ENCODE measurements at places on chromosomes 7 and 10.

GRCh38 chr10:95445837-95446486, 115.2 kb downstream of the SORBS1 start:
- DNase-seq: no peak

GRCh38 chr10:21520949-21521348, 4.5 kb downstream of the SKIDA1 start:
- DNase-seq: no peak

GRCh38 chr10:125620401-125620800, 62.6 kb downstream of the TEX36 start:
- DNase-seq: no peak

- no peak for DNase-seq
Observed at GRCh38 chr7:35874886-35875285, 74.0 kb downstream of the SEPTIN7 start.

DNA sequence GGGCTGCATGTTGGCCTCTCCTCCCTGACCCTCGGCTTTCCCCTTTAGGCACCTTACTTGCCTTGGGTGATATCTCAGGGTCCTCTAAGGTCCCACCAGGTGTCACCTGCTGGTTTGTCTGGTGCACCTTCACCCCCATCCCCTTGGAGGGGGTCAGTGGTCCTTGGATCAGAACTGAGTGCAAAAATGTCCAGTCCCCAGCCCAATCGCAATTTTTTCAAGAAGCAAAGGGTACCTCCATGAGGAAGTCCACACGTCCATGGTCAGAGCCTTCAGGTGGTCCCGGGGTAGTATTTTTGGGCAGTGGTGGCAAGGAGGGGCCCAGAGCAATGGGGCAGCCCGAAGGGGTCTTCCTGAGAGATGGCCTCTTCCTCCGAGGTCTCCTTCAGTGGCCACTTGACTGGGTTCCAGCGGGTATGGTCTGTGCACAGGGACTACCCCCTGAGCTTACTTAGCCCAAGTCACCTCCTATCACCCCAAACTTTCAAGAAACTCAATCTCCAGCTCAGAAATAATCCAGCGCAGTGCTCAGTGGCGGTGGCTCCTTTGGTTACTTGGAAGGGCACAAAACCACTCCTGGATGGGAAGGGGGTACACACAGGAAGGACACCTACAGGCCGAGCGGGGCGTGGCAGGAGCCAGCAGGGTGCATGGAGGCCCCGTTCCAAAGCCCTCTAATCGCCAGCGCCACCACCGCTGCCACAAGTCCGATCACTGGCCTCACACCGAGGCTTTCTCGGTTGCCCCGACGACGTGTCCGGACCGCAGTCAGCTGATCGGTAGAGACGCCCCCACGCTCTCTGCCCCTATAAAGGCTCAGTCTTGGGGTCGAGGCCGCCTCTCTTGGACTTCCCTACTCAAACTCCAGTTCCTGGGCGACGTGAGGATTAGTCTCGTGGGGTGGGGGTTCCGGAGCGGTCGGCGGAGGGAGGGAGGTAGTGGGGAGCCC, 4.5 kb downstream of the SAP25 start:
- no peak for DNase-seq

GRCh38 chr10:119233821-119234220, 26.4 kb downstream of the GRK5 start:
- DNase-seq: no peak
